ENCODE measurements at places on chromosomes 6 and 20.
A peak's percentile ranks its signal among the peaks of the same experiment; 100 is the strongest.

DNA sequence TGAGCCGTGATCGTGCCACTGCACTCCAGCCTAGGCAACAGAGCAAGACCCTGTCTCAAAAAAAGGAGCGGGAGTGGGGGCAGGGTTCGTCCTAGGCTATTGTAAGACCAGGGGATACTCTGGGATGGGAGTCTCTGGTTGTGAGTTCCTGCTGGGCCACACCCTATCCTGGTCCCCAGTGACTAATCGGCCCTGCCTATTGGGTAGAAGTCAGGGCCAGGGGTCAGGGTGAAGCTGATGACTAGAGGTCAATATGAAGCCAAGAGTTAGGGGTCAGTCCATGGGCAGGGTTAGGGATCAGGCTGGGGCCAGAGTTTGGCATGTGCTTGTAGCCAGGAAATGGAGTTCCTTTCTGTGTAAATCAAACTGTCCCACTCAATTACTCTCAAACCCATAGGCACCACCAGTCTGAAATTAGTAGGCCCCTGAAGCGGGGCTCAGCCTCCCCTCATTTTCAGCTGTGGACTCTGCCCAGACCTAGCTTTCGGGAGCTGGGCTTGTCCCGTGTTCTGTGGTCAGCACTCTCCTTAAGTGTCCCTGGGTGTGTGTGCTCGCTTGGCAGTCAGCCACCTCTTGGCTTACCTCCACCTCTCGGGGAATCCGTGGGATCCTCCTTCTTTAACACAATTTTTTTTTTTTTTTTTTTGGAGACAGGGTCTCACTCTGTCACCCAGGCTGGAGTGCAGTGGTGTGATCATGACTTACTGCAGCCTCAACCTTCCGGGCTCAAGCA lies 1.8 kb downstream of the HSPA12B start:
- DNase-seq = no peak

GRCh38 chr6:474453-475185 lies 83.1 kb downstream of the IRF4 start:
- DNase-seq = peak; percentile 51

DNA sequence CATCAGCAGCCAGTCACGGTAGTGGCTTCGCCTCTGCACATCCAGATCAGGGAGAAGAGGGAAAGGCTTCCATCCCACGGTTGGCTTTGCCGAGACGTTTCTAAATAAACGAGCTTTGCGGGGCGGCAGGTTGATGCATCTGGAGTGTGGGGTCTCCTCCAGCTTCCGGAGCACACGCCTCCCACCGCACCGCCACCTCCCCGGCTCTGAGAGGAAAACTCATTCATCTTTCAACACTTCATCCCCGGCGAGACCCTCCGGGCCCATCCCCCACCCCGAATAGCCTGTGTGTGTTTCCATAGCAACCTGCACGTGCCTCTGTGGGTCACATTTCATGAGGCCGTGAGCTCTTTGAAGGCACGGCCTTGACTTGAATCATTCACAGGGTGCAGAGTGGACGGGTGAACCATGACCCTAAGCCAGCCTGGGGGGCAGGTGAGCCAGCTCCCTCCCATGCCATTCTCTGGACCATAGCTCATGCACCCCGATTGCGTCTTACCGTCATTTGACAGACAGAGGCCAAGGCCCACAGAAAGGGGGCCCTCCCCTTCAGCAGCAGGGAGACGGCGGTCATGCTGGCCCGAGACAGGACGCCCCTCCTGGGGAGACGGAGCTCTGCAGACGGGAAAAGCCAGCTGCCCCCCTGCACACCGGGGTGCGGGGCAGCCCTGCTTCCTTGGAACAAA lies 16.2 kb upstream of the CHRNA4 start:
- DNase-seq = no peak

DNA sequence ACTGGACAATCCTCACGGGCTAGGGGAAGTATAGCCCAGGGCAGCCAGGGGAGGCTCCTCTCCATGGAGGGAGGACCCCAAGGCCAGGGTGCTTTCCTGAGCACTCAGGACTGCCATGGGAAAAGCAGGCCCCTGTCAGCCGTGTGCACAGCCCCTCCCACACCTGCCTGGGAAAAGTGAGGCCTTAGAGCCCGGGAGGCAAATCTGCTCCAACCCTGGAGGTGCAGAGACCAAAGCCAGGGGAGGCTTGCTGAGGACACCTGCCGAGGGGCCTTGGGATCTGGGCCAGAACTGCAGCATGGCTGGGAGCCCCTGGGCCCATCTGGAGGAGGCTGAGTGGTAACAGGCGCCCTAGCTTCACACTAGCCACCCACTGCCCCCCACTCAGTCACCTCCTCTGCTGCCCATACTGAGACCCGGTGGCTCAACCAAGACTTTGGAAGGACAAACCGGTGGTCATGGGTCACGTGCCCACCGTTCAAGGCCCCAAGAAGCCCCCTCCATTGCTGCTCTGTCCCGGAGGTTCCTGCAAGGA lies 55.2 kb downstream of the YTHDF1 start:
- DNase-seq = no peak

DNA sequence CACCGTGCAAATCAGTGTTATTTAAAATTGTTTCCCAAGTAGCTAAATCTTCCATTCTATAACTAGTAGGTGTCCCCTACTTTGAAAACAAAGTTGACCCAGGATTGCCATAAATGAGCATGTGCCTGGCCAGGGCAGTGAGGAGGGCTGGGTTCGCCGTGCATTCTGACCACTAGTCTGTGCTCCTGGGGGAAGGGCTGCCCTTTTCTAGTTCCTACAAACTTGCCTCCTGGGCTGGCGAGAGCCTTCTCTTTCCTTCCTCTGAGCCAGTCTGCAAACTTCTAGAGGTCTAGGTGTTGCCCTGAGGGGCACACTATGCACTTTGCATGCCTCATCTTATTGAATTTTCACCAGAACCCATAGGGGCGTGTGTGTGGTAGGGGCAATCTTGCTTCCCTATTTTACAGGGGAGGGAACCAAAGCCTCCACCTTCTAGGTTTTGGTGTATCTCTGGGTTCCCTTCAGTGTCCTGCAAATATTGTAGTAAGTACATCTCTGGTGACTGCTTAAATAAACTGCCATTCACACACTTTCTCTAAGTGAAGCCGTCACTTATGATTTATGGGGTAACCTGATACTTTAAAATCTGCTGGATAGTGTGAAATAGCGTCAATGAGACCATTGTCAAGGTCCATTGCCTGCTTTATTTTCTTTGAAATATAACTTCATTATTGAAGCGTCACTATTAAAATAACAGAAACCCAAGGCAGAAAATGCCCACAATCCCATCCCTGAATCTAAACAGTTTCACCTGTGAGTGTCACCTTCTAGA lies 42.2 kb downstream of the CDH26 start:
- DNase-seq = no peak

DNA sequence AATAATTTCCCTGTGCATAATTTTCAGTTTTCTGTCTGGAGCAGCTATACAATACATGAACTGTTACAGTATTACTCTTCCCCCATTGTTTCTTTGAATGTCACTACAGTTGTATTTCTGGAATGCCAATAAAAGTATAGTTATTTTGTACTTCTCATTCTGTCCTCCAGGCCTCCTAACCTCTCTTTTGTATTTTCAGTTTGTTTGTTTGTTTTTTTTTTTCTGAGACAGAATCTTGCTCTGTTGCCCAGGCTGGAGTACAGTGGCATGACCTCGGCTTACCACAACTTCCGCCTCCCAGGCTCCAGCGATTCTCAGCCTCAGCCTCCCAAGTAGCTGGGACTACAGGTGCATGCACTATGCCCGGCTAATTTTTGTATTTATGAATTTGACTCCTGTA lies 16.8 kb upstream of the ARID1B start:
- DNase-seq = no peak

DNA sequence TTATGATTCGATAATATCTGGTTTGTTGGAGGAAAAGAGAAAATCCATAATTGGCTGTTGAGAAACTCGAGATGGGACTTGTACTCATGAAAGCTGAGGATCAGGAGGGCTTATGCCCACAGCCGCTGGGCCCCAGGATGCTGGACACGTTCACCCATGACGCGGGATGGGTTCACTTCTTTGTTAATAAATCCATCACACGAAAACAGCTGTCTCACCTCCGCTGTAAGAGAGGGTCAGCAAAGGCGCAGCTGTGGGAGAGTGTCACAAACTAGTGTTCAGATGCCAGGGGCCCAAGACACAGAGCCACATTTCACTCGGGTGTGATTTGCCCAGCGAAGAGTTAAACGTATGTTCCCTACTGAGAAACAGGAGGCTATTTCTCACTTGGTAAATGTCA lies 315.1 kb downstream of the THBS2 start:
- DNase-seq = no peak

GRCh38 chr6:133892813-133893691 lies 4.1 kb downstream of the TCF21 start:
- DNase-seq = no peak

- DNase-seq = no peak
These were observed 86.8 kb downstream of the PPP1R14C start for GRCh38 chr6:150229436-150230163.

- DNase-seq = no peak
These were observed 148.7 kb upstream of the PHACTR3 start for GRCh38 chr20:59455402-59456341.

DNA sequence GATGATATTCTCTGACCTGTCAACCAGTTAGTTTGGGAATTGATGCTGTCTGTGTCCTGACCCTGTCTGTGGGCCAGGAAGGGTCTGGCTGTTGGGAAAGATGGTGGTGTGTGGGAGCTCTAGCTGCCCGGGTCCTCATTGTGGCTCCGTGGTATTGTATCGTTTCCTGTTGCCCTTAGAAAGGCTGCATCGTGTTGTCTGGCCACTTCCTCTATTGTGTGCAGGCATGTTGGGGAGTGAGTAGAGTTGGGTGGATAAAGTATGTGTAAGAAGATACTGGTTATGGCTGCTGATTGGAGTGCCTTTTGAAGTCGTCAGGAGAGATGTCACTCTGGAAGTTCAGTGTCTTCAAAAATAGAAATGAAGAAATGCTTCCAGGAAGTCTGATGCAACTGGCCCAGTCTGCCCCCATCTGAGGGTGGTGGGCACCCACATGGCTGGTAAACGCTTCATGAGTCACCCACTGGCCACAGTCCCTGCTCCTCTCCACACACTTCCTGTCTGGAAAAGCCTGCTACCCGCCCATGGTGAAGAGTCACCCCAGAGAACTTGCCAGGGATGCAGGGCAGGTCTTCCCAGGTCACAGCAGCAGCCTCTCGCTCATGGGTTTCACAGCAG lies 27.9 kb downstream of the PPARD start:
- DNase-seq = no peak

GRCh38 chr6:106684011-106684410 lies 54.6 kb downstream of the QRSL1 start:
- no peak for DNase-seq

GRCh38 chr20:59428441-59429205 lies 128.2 kb downstream of the EDN3 start:
- no peak for DNase-seq

- no peak for DNase-seq
These were observed 69.6 kb downstream of the TBXT start for GRCh38 chr6:166097914-166098522.

GRCh38 chr6:170347091-170347490 lies 40.5 kb downstream of the FAM120B start:
- DNase-seq = no peak

DNA sequence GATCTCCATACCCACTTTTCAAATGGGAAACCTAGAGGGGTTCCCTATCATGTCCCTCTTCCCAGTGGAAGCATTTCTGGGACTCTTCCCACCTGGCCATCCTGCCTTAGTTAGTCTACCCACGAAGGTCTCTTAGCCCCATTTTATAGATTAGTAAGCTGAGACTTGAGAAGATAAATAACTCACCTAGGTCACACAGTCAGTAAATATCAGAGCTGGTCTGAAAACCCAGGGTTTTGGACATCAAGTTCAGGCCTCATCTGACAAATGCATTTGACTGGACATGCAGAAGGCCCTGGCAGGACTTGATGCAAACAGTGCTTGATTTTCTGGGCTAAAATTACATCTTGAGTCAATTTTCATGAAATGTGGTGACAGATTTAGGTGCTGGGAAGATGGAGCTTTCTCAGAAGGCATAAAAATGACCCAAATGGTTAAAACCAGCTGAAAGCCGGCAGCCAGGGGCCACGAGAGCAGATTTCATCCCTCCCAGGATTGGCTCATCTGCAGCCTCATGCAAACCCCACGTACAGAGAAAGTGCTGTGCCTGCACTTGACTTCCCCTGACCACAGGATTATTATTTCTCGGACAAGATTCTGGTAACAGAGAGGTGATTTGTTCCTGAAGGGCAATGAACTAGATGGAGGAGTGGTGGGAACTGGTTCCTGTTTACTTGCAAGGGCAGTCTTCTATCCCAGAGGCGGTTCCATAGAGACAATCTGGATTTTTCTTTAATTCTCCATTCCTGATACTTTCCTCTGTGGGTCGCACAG lies 23.1 kb downstream of the CPNE5 start:
- DNase-seq = no peak

GRCh38 chr6:106309766-106310373 lies 15.7 kb downstream of the ATG5 start:
- no peak for DNase-seq

- no peak for DNase-seq
These were observed 19.4 kb downstream of the C6orf15 start for GRCh38 chr6:31092769-31093505.

Data from stimulated activated CD4-positive, alpha-beta T cell treated with anti-CD3 and anti-CD28 coated beads, Interleukin-1b, Interleukin-23, amount 100 ng/mL, for 1 hour (primary cell).